Activated CD4-positive, alpha-beta T cell treated with anti-CD3 and anti-CD28 coated beads, Interleukin-2, amount 50 U/mL, for 24 hours (primary cell): ENCODE measurements at places on chromosomes 5 and 9.

- DNase-seq: no peak
Observed at GRCh38 chr5:84693256-84693655, 308.6 kb upstream of the EDIL3 start.

DNA sequence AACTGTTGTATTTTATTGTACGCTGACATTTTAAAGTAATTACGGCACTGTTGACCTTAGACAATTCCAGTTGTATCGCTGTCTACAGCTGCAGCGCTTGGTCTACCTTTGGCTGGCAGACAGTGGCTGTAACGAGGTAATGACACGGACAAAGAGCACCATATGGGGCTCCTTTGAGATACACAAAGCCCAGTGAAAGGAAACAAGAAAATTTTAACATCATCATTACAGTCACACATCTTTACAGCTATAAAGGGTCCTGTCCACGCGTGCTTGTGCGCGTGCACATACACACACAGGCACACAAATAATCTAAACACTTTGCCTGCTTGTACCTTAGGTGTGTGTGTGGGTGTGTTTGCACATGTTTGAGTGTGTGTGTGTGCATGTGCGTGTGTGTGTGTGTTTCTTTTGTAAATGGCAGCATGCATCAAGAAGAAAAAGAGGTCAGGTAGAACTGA, 946.0 kb downstream of the NR2F1-AS1 start:
- DNase-seq: no peak

DNA sequence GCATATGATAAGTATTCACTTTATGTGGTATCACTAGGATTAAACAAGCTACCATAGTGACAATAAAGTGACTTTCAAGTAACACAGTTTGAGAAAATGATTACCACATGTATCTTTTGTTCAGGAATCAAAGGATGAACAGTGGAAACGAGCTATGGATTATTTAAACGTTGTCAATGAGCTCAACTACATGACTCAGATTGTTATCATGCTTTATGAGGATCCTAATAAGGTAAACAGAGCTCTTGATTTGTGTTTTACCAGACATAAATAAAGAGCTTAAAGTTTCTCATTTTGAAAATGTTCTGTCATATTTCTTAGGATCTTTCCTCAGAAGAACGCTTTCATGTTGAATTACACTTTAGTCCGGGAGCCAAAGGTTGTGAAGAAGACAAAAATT, 57.4 kb downstream of the PPIP5K2 start:
- no peak for DNase-seq

- DNase-seq: no peak
Observed at GRCh38 chr5:72353046-72353445, 32.9 kb downstream of the PTCD2 start.

DNA sequence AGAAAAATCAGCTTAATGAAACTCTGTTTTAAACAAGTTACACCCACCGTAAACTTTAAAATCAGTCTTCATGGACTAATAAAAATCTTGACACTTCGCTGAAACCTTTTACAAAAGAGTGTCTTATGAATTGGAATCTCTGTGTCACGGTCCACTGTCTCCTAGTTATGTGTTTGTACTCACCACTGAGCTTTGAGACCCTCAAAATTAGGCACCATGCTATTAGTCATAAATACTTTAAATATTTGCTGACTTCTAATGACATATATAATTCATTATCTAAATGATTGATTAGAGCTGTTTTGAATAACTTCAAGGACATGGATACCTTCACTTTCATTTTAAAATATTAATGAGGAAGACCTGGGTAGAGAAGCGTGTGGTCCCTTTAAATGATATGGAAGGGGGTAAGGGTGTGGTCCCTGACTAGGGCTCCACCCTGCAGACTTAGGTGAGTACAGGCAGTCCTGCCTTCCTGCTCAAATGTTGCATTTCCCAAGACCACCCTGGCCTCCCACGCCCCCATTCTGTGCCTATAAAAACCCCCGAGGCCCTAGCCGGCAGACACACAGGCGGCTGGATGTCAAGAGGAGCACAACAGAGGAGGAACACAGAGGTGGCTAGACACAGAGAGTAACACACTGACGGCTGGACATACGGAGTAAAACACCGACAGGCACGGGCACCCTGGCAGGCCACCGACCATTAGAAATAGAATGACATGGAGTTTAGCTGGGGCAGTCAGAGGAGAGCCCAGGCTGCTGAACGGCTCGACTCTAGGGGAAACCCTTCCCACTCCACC, 179.0 kb upstream of the CDH9 start:
- DNase-seq: no peak

GRCh38 chr5:142046191-142046590, 33.4 kb upstream of the GNPDA1 start:
- no peak for DNase-seq

GRCh38 chr5:118434522-118434921, 553.8 kb downstream of the DTWD2 start:
- no peak for DNase-seq

DNA sequence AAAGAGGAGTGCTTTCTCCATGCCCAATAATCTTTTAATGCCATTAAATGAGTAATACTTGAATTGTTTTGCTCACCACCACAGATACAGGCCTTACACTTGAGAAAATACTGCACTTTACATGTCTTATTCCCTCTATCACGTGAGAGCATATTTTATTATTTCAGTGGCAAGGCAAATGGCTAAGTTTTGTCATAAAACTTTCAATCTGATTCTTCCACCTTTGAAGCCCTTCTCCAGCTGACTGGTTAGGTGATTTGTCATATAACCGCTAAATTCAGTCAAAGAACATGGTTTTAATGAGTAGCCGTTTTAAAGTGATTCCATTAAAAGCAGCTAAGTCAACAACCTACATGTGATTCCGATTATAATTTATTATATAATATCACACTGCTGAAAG, 43.8 kb downstream of the FAT2 start:
- DNase-seq: no peak

- DNase-seq: no peak
Observed at GRCh38 chr9:107216329-107216728, 66.8 kb upstream of the RAD23B start.

DNA sequence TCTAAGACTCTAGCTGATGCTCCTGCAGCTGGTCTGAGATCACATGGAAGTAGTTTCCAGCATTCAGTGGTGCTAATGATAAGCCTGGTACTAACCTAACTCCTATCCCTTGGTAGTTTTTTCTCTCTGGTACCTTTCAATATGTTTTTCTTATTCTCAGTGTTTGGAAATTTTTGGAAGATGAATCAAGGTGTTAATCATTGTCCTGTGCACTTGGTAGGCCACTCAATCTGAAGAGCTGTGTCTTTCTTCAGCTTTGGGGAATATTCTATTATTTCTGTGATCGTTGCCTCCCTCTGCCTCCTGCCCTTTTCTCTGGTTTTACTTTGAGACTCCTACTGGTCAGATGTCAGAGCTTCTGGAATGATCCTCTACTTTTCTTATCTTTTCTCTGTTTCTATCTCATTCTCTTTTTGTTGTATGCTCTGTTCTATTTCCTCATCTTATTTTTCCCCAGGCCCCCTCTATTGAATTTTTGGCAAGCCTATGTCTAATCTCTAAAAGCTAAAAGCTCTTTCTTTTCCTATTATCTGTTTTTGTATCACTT, 136.8 kb downstream of the APBA1 start:
- DNase-seq: no peak

GRCh38 chr9:5593904-5594303, 35.0 kb upstream of the RIC1 start:
- no peak for DNase-seq

GRCh38 chr5:54438620-54439389, 16.7 kb upstream of the HSPB3 start:
- no peak for DNase-seq

- DNase-seq: no peak
Observed at GRCh38 chr5:149679876-149680809, 50.0 kb upstream of the PPARGC1B start.

DNA sequence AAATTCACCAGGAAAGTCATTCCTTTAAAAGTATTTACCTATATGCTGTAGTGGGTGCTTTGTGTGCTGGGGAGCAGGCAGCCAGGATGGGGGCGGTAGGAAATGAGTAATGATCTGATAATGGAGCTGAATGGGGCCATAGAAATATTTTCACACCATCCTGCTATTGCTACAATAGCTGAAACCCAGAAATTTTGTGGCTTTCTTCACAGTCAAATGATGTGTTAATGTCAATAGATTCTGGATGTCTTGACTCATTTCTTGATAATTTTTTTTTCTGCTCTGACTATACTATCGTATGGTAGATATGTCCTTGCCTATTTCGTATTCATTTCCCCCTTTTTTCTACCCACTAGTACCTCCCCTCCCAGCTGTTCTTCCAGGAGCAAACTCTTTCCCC, 59.5 kb downstream of the RORB start:
- DNase-seq: no peak

DNA sequence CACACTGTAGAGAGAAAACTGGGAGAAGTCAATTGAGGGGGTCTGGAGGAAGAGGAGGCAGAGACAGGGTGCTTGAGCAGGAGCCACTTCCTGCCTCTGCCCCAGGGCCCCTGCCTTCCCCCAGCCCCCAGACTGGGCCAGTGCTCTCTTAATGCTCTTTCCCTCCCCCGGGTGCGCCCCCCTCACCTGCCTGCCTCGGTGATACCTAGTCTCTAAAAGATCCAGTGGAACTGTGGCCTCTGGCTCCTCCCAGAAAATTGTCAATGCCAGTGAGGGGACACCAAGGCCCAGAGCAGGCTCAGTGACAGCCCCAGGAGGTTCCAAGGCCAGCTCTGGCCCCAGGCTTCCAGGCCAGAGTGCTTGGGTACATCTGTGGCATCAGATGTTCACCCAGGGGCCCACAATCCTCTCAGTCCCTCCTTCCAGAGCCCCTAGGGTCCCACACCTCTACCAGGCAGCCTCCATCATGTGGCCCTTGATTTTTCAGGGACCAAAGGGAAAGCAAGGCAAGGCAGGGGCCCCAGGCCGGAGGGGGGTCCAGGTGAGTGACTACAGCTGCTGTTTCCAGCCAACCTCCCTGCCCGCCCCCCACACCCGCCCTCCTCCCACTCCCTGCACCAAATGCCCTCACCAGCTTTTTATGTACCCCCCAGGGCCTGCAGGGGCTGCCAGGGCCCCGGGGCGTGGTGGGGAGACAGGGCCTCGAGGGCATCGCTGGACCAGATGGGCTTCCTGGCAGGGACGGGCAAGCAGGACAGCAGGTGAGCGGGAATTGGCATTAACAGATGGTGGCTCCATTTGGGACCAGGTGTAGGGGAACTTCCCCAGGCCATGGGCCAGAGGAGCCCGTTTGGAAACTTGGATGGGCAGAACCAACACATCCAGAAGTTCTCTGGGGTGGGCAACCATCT, 33.1 kb upstream of the ORM1 start:
- no peak for DNase-seq

GRCh38 chr9:93460689-93461413, 7.5 kb upstream of the FAM120AOS start:
- no peak for DNase-seq

GRCh38 chr5:148909766-148910165, 83.4 kb downstream of the ADRB2 start:
- DNase-seq: no peak

GRCh38 chr9:121887553-121888437, 205.3 kb downstream of the TTLL11 start:
- no peak for DNase-seq

- DNase-seq: no peak
Observed at GRCh38 chr5:3249401-3249800, 346.2 kb upstream of the IRX1 start.

DNA sequence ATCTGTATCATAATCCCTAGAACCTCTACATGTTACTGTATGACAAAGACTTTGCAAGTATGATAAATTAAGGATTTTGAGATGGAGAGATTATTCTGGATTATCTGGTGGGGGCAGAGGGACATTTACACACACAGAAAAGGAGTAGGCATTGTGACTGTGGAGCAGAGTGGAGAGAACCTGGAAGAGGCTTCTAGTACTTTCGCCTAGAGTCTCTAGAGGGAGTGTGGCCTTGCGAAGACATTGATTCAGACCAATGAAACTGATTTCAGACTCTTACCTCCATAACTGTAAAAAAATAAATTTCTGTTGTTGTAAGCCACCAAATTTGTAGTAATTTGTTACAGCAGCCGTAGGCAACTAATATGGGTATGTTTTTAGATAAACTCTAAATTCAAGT, 45.9 kb downstream of the CSNK1G3 start:
- DNase-seq: no peak

- DNase-seq: no peak
Observed at GRCh38 chr9:119810645-119811429, 441.6 kb upstream of the BRINP1 start.

DNA sequence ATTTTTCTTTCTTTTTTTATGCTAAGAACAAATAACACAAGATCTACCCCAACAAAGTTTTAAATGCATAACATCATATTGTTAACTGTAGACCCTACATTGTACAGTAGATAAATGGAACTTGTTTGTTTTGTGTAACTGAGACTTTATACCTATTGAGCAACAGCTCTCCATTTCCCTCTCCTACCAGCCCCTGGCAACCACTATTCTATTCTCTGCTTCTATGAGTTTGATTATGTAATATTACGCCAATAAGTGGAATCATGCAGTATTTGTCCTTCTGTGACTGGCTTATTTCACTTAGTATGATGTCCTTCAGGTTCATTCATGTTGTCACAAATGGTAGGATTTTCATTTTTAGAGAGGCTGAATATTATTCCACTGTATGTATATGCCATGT, 308.2 kb upstream of the PRR16 start:
- DNase-seq: no peak

DNA sequence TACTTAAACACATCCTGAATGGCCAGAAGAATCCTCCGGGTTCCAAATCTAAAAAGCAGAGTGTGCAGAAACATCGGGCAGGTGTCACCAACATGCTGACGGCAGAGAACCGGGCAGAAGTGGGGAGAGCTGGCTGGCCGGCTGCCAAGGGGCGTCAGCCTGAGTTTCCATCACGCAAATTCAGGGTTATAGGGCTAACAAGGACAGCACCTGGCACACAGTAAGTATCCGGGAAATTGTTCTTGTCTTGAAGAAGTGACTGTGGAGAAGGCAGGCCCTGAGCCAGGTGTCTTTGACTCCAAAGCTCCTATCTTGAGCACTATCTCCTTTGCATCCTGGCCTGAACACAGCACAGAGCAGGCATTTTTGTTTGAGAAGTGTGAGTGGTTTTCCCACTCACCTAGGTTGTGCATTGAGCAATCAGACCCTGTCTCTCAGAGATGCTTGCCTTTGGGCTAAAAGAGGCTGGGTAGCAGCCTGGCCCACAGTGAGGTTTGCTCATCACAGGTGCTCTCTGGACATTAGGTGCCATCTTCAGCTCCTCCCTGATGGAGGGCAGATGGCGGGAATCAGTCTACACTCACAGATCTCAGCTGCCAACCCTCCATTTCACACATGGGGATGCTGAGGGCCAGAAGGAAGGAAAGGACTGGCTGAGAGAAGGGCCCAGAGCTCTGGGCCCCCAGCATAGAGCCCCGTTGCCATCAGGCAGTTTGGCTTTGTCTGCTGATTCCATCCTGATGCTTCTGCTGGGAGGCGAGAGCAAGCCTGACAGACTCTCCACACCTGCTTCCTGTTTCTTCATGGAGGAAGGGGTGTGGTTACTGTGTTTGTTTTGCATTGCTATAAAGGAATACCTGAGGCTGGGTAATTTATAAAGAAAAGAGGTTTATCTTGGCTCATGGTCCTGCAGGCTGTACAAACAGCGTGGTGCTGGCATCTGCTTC, 52.8 kb downstream of the WHRN start:
- no peak for DNase-seq

GRCh38 chr5:93193431-93194347, 387.3 kb downstream of the NR2F1-AS1 start:
- no peak for DNase-seq

GRCh38 chr5:95928724-95929253, 32.9 kb downstream of the ELL2 start:
- DNase-seq: no peak
